T-helper 2 cell treated with Interferon-gamma antibody and Interleukin-4, amounts not matched to agents 5 μg/mL and 100 μg/mL, for 36 hours (primary cell): ENCODE measurements at places on chromosomes 3 and 15.

- no peak for DNase-seq
These were observed 145.4 kb downstream of the PDZRN3 start for GRCh38 chr3:73479325-73479724.

DNA sequence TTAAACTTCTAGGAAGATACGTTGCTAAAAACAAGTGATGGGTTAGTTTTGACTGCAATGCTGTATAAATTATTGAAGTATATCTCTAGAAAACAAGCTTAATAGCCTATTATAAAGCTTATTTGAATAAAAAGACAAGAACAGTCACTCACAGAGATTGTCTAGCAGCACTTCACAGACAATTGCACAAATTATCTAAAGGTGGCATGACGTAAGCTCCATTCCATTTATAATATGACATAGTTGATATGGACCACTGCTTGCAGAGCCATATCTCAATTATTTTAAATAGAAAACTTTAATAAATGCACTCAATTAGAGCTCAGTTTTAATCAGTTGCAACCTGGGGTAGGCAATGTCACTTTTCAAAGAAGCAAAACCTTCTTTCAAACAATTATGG, 319.9 kb upstream of the GBE1 start:
- DNase-seq: no peak

GRCh38 chr3:99825004-99825640, 7.5 kb downstream of the CMSS1 start:
- DNase-seq: no peak

DNA sequence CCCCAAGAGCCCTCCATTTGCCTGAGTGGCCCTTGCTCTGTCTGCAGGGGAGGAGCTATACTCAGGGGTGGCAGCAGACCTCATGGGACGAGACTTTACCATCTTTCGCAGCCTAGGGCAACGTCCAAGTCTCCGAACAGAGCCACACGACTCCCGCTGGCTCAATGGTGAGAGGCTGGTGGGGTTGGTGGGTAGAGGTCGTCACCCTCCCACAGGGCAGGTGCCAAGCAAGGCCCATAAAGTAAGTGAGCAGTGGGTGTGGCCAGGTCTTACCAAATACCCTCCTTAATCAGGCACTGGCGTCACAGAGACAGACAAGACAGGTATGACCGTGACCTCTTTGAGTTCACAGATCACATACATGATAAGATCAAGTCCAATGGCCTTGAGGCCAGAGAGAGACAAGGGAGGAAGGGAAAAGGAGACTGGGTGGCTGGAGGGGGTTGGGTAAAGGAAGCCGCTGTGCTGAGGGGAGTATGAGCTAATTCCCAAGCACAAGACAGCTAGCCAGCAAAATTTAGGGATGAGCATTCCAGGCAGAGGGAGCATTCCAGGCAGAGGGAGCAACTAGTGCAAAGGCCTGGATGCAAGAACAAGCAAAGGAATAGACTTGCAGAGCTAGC, 2.5 kb downstream of the SEMA3B start:
- no peak for DNase-seq

GRCh38 chr15:70242951-70243685, 145.4 kb upstream of the TLE3 start:
- DNase-seq: no peak

GRCh38 chr3:196406811-196407470, 25.3 kb downstream of the UBXN7 start:
- DNase-seq: no peak

DNA sequence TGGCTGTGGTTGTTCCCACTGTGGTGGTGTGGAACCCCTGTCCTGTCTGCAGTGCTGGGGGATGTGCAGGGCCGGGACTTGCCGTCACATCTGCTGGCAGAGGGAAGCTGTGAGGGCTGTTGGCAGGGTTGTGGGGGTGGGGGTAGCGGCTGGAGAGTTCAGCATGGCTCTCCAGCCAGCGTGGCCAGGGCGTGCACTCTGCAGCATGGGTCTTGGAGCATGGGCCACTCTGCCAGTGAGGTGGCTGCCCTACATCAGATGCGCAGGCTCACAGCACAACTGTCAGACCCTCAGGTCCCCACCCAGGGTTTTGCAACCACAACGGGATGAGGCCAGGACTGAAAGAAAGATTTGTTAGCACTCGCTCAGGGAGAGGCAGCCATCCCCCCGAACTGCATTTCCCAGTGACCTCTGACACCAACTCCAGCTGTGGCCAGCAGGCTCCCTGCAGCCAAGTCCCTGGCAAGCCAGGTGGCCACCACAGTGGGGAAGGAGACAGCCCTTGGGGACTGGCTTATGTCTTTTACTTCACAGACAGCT, 237.7 kb upstream of the LYSMD4 start:
- no peak for DNase-seq

DNA sequence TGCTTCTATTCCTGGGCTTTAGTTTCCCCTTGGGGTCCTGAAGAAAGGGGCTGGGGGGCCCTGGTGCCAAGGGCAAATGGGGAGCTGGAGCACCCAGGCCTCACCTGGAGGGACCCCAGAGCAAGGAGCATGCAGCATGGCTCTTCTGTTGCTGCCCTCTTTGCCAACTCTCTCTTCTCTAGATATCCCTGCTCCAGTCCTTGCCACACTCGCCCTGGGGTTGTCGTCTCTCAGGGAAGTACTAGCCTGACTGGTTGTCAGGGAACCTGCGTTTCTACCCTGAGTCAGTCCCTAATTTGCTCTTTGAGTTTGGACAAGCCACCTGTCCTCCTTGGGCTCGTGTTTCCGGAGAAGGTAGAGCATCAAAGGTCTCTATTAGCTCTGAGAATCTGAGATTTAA, 63.7 kb upstream of the UBE2Q2 start:
- no peak for DNase-seq

GRCh38 chr3:150721285-150722130, 17.8 kb upstream of the ERICH6 start:
- no peak for DNase-seq

DNA sequence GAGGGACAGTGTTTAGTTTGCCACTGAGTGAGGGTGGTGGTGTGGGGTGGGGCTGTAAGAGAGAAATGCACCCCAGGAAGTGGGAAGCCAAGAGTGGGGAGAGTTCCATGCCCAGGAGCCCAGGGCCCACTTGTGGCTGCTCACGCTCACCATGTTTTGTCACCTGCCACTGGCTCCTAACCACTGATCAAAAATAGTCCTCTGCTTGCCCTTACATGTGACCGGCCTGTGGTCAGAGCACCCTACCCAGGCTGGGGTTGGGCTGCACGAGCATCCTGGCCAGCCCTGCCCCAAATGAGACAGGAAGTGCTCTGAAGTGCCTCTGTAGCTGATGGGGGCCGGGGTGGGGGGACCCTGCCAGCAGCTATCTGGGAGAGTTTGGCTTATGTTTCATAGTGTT, 216.3 kb downstream of the RPLP1 start:
- DNase-seq: peak; percentile 23

DNA sequence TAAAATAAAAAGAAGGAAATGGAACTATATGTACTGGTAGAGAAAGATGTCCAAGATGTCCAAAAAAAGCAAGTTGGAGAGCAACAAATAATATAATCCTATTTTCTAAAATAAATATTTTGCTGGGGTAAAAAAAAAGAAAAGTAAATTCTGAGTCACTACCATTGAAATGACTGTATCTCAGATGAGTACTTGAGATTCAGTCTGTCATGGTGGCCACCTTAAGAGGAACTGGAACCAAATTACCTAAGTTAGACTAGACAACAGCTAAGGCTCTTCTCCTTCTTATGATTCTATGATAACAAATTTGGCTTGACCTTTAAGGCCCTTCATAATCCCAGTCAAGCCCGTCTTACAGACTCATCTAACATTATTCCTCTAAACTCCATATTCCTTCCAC, 270.6 kb upstream of the HES1 start:
- no peak for DNase-seq

DNA sequence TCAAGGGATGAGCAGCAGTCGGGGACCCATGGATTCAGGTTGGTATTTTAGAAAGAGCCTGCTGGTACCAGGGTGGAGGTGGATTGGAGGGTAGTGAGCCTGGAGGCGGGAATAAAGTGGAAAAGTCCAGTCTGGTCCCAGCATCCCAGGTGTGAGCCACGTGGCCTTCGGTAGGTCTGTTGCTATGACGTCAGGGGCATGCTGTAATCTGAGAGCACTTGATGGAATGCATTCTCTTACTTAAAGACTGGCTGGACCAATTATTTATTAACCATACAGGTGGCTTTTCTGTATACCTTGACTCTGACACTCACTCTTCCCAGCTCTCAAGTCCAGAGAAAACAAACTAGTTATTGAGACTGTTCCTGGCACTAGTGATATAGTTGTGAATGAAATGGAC, 389.9 kb upstream of the RGMA start:
- DNase-seq: no peak

- no peak for DNase-seq
These were observed 8.6 kb downstream of the KLHL25 start for GRCh38 chr15:85785887-85786780.
